ENCODE measurements at places on chromosomes 6 and 20. TPM values are rescaled to one million over a fixed set of nuclear protein-coding genes. Genes with fewer than 3 reads are reported as not detected.

RAET1L gene
- total RNA-seq: not detected

MAFB gene
- total RNA-seq: 7.3 TPM

GSTA2 gene
- not detected for total RNA-seq

AFDN gene
- total RNA-seq: 204 TPM

HRH3 gene
- total RNA-seq: 0.82 TPM

DSTN gene
- 258 TPM for total RNA-seq

OR2B2 gene
- not detected for total RNA-seq

PRRT1 gene
- total RNA-seq: 0.41 TPM

KCTD20 gene
- total RNA-seq: 68.1 TPM

KIAA1586 gene
- total RNA-seq: 116 TPM

MEI4 gene
- 0.82 TPM for total RNA-seq

SYNDIG1 gene
- total RNA-seq: 26.1 TPM

LAMA5 gene
- 11.4 TPM for total RNA-seq

CALHM6 gene
- 4.5 TPM for total RNA-seq

IP6K3 gene
- not detected for total RNA-seq

ENPP3 gene
- 0.41 TPM for total RNA-seq

PLG gene
- total RNA-seq: not detected

TBXT gene
- not detected for total RNA-seq

LRRC1 gene
- 10.6 TPM for total RNA-seq

CST4 gene
- not detected for total RNA-seq

CSNK2B gene
- total RNA-seq: 66.0 TPM

CCN6 gene
- not detected for total RNA-seq

TINAG gene
- total RNA-seq: 0.41 TPM

ZFAND3 gene
- total RNA-seq: 21.2 TPM

TAF4 gene
- 6.5 TPM for total RNA-seq

C4B gene
- total RNA-seq: 9.0 TPM

C6orf163 gene
- total RNA-seq: 4.9 TPM

ZC3H12D gene
- total RNA-seq: 0.41 TPM

DEFB124 gene
- not detected for total RNA-seq

ADAM33 gene
- 2.4 TPM for total RNA-seq

DNAH8 gene
- total RNA-seq: under 0.01 TPM

CST8 gene
- total RNA-seq: not detected

SEL1L2 gene
- total RNA-seq: 0.41 TPM

SEMG1 gene
- total RNA-seq: not detected

SNTA1 gene
- 13.5 TPM for total RNA-seq

KHDC1L gene
- total RNA-seq: 1.2 TPM

NKAPL gene
- 3.7 TPM for total RNA-seq

NFYA gene
- 34.6 TPM for total RNA-seq

PI3 gene
- not detected for total RNA-seq

RIPOR2 gene
- 17.9 TPM for total RNA-seq

PAK1IP1 gene
- total RNA-seq: 32.2 TPM

POPDC3 gene
- total RNA-seq: 5.3 TPM

IRF4 gene
- total RNA-seq: not detected

XKR7 gene
- 9.8 TPM for total RNA-seq

ANGPT4 gene
- total RNA-seq: not detected

KCNK15 gene
- not detected for total RNA-seq

CBLN4 gene
- 7.7 TPM for total RNA-seq

CLPSL1 gene
- not detected for total RNA-seq

Measured in frontal cortex (tissue), 4 donors.